ENCODE measurements at places on chromosomes 7 and 10. TPM values are rescaled to one million over a fixed set of nuclear protein-coding genes. Genes with fewer than 3 reads are reported as not detected.

The ZNF488 gene
- total RNA-seq: 0.11 TPM

The PCBD1 gene
- 11.8 TPM for total RNA-seq

The DNAJC1 gene
- total RNA-seq: 23.0 TPM

- no peak for DNase-seq
Observed at GRCh38 chr10:116673866-116674265, 53.1 kb downstream of the PNLIPRP2 start.

- no peak for DNase-seq
Observed at GRCh38 chr10:35424680-35425285, 88.5 kb downstream of the CCNY start.

GRCh38 chr10:31058795-31059703 is 27.4 kb upstream of the ZNF438 start:
- peak; percentile 48 for DNase-seq

DNA sequence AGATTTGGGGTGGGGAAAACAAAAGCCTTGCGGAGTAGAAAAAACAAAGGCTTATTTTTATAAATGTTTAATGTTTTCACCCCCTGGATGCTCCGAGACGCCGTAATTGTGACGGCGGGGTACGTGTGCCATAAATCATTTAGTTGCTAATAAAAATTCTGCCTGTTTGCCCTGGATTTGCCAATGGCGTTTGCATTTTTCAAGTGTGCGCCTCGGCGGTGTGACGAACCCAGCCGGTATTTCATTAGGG is 2.5 kb upstream of the TNRC18 start:
- DNase-seq: peak; percentile 52

Measured in HT1080 (cell line).